A549 treated with RU486 at 1 μM for 4 hours (cell line): ENCODE measurements at places on chromosomes 7 and 10. TPM values are rescaled to one million over a fixed set of nuclear protein-coding genes. Genes with fewer than 3 reads are reported as not detected.

The MDFIC gene
- total RNA-seq: 18.9 to 30.8 TPM (median 25.6 TPM) in 5 replicates

The FRMD4A gene
- total RNA-seq: 4.0 to 5.2 TPM (median 4.4 TPM) in 5 replicates

The ITPRID1 gene
- not detected in 5 replicates for total RNA-seq

The MBL2 gene
- total RNA-seq: not detected in 5 replicates

The AFAP1L2 gene
- total RNA-seq: 18.1 to 27.0 TPM (median 25.9 TPM) in 5 replicates

The NKX6-2 gene
- total RNA-seq: 0.18 to 0.40 TPM (median 0.20 TPM) in 5 replicates

The PNLIPRP2 gene
- 0.10 to 0.32 TPM in 2 of 5 replicates, not detected in the others for total RNA-seq

The FAM25A gene
- not detected in 5 replicates for total RNA-seq

The EBLN1 gene
- total RNA-seq: 0.10 to 0.13 TPM in 2 of 5 replicates, not detected in the others

The ZNF485 gene
- total RNA-seq: 1.3 to 1.9 TPM (median 1.7 TPM) in 5 replicates

The ENKUR gene
- 0.20 to 0.41 TPM (median 0.22 TPM) in 4 of 5 replicates, not detected in the other for total RNA-seq

The ANKRD30A gene
- 0.29 to 1.1 TPM (median 0.88 TPM) in 5 replicates for total RNA-seq

The SORCS1 gene
- total RNA-seq: not detected in 5 replicates

The TNPO3 gene
- total RNA-seq: 40.5 to 47.2 TPM (median 44.4 TPM) in 5 replicates

The PDK4 gene
- 10.6 to 23.7 TPM (median 22.0 TPM) in 5 replicates for total RNA-seq

The ACTA2 gene
- 17.8 to 22.4 TPM (median 18.3 TPM) in 5 replicates for total RNA-seq

The PODXL gene
- total RNA-seq: 40.3 to 66.8 TPM (median 60.7 TPM) in 5 replicates

The ATP6V0A4 gene
- total RNA-seq: 0.19 to 0.28 TPM (median 0.22 TPM) in 5 replicates

The DKK1 gene
- 328 to 429 TPM (median 377 TPM) in 5 replicates for total RNA-seq

The FGFBP3 gene
- 1.8 to 3.1 TPM (median 2.7 TPM) in 5 replicates for total RNA-seq

The STAM gene
- total RNA-seq: 19.5 to 29.8 TPM (median 27.9 TPM) in 5 replicates

The ABCB1 gene
- total RNA-seq: 0.08 to 0.47 TPM (median 0.19 TPM) in 4 of 5 replicates, not detected in the other

The LRIT1 gene
- not detected in 5 replicates for total RNA-seq

The BUB3 gene
- total RNA-seq: 167 to 192 TPM (median 176 TPM) in 5 replicates

The ATP5F1C gene
- total RNA-seq: 274 to 340 TPM (median 279 TPM) in 5 replicates

The SLC16A12 gene
- 0.05 TPM in 1 of 5 replicates, not detected in the others for total RNA-seq

The LIPF gene
- not detected in 5 replicates for total RNA-seq

The MACC1 gene
- total RNA-seq: not detected in 5 replicates

The UNCX gene
- 0.06 to 0.09 TPM (median 0.08 TPM) in 4 of 5 replicates, not detected in the other for total RNA-seq

The PRKCQ gene
- total RNA-seq: 4.1 to 5.4 TPM (median 4.5 TPM) in 5 replicates

The SYNPO2L gene
- total RNA-seq: 0.03 TPM in 1 of 5 replicates, not detected in the others

The HKDC1 gene
- 15.2 to 21.3 TPM (median 17.1 TPM) in 5 replicates for total RNA-seq

The VWDE gene
- 0.18 to 0.99 TPM (median 0.40 TPM) in 5 replicates for total RNA-seq

The STEAP1 gene
- total RNA-seq: 9.8 to 17.7 TPM (median 13.9 TPM) in 5 replicates

The DNAH11 gene
- 0.04 to 0.41 TPM (median 0.23 TPM) in 5 replicates for total RNA-seq

The SFRP4 gene
- 3.3 to 6.9 TPM (median 4.5 TPM) in 5 replicates for total RNA-seq

The NEURL1 gene
- total RNA-seq: 0.18 to 0.83 TPM (median 0.35 TPM) in 5 replicates

The FAM131B gene
- 0.33 to 0.71 TPM (median 0.46 TPM) in 5 replicates for total RNA-seq

The ITPRIP gene
- total RNA-seq: 58.2 to 82.2 TPM (median 72.4 TPM) in 5 replicates

The GRM3 gene
- not detected in 5 replicates for total RNA-seq
